Mononuclear cell (primary cell): ENCODE measurements at places on chromosomes 11 and 22. TPM values are rescaled to one million over a fixed set of nuclear protein-coding genes. Genes with fewer than 3 reads are reported as not detected.

DDIAS gene
- total RNA-seq = 0.94 TPM

SCGB1D2 gene
- not detected for total RNA-seq

OR51B4 gene
- total RNA-seq = not detected

ATXN10 gene
- 67.5 TPM for total RNA-seq

KDM4D gene
- 0.42 TPM for total RNA-seq

CDON gene
- total RNA-seq = 1.2 TPM

PKNOX2 gene
- under 0.01 TPM for total RNA-seq

RIC3 gene
- 27.5 TPM for total RNA-seq

TSPO gene
- total RNA-seq = 217 TPM

ANO5 gene
- 0.63 TPM for total RNA-seq

CYP2D6 gene
- total RNA-seq = 0.84 TPM

KCNJ1 gene
- 0.10 TPM for total RNA-seq

TBRG1 gene
- total RNA-seq = 39.7 TPM

CARNS1 gene
- 3.3 TPM for total RNA-seq

TRIM51 gene
- not detected for total RNA-seq

DUSP18 gene
- 3.3 TPM for total RNA-seq

ACR gene
- not detected for total RNA-seq

SLC22A12 gene
- total RNA-seq = not detected

GDPD4 gene
- total RNA-seq = not detected

AQP11 gene
- total RNA-seq = 0.10 TPM

UBQLNL gene
- 0.52 TPM for total RNA-seq

NOX4 gene
- not detected for total RNA-seq

TSPAN18 gene
- 8.5 TPM for total RNA-seq
